ENCODE measurements at places on chromosomes 13 and 19.
A peak's percentile ranks its signal among the peaks of the same experiment; 100 is the strongest.

GRCh38 chr19:1065606-1066109, 1.3 kb upstream of the ARHGAP45 start:
- no peak for DNase-seq

DNA sequence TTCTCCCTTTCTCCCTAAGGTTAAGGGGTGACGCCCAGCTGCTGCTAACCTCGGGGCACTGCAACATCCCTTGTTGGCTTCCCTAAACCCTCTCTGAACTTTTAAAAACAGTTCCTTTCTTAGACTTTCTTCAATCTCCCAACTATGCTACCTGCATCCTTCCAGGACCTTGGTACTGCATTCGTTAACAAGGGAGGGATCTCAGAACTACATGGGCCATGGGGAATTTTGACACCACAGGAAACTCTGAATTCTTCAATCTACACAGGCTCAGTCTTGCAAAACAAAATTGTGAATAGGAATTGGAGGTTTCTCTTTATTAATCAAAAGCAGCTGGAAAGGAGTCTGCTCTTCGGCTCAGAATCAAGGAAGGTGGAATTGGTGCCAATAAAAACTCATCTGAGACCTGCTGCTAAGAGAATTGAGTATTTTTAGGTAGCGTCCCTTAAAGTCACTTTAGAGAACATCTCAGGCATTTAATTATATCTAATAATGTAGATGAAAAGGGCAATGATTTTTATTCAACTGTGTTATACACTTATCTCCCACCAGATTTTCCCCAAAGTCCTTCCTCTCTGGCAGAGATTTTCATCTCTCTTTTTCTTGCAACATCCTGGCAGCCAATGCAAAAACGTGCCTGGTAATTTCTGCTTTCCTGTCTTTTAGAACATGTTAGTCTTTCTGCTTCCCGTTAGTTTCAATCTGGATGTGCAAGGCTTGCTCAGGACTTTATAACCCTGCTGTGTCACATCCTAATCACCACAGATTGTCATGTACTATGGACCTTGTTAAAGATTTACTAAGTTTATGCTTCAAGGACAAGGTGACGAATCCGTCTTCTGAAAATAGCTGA, 69.1 kb upstream of the SLC15A1 start:
- DNase-seq = no peak

- no peak for DNase-seq
These were observed 14.8 kb downstream of the CEBPG start for GRCh38 chr19:33388231-33388724.

DNA sequence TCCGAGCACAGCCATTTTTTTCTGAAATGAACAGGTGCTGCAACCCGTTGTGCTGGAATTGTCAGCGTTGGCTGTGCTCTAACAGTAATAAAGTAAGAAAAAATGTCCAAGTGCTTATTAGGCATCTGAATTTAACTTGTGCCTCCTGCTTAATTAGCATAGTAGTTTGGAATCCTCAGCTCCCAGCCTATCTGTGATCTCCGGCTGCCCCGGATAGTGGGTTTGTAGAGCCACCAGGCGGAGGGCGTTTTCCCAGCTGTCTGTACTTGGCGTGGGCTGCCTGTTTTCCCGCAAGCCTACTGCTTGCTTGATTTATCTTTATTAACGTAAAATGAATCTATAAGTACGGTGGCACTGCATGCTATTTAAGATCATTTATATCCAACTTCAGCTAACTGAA, 137.9 kb downstream of the MTUS2 start:
- no peak for DNase-seq

GRCh38 chr19:48443256-48443655, 2.5 kb upstream of the GRWD1 start:
- no peak for DNase-seq

- DNase-seq = no peak
These were observed 759 bp downstream of the RB1 start for GRCh38 chr13:48304143-48304876.

GRCh38 chr19:13806728-13807127, 11.5 kb downstream of the ZSWIM4 start:
- DNase-seq = no peak

DNA sequence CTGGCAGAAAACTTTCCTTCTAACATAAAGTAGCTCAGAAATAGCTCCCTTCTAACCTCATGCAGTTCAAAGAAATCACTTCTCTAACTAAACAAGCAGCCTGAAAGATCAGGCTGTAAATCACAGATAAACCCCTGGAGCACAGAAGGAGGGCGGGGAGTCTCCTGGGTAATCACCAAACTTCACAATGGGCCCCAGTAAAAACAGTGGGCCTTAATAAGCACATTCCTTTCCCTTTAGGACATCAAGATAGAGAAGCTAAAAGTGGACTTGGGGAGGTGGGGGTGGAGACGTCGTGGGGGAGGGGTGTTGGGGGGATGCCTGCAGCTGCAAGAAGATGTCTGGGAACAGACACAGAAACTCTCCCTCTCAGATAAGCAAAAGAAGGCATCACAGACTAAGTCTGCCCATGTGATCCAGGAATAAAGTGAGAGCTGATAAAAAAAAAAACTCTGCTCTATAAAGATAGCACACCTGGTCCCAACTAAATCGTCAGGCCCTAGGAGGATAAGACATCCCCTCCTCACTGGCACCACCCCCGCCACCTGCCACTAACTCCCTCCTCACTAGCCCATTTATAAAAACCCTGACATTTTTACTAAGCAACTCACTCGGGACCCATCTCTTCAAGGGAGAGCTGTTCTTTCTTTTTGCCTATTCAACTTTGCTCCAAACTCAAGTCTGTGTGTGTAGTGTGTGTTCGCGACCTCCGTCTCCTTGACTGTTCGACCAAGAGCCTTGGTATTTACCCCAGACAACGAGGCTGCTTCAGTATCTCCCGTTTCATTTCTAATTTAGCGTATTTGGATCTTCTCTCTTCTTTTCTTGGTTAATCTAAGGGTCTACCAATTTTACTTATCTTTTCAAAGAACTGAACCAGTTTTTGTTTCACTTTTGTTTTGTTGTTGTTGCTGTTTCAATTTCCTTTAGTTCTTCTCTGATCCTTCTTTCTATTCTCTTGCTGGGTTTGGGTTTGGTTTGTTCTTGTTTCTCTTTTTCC, 31.7 kb downstream of the DNAJC15 start:
- peak; percentile 56 for DNase-seq

DNA sequence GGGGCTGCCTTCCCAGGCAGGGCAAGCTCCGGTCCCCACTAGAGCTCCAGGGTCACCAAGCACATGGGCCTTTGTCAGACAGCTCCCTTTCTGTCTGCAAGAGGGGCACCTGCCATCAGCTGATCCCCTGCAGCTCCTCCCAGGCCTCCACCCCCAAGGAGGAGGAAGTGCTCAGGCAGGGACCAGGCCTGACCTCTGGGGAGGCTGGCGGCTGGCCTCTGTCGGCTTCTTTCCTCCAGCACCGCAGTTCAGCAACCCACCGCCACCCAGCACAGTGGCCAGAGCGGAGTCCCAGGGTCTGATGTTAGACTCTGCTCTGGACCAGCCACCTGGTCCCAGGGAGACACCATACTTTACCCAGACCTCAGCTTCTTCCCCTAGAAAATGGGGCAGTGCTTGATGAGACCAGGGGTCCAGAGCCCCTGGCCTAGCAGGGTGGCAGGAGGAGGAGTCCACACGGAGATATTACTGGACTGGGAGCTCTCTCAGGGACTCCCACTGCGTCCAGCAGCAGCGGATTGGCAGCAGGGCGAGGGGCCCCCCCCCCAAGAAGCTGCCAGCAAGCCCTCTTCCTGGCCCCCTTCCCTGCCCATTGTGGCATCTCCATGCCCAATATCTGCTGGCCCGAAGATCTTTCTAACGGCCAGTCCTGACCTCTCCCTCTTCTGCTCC, 24.1 kb downstream of the NKPD1 start:
- no peak for DNase-seq

DNA sequence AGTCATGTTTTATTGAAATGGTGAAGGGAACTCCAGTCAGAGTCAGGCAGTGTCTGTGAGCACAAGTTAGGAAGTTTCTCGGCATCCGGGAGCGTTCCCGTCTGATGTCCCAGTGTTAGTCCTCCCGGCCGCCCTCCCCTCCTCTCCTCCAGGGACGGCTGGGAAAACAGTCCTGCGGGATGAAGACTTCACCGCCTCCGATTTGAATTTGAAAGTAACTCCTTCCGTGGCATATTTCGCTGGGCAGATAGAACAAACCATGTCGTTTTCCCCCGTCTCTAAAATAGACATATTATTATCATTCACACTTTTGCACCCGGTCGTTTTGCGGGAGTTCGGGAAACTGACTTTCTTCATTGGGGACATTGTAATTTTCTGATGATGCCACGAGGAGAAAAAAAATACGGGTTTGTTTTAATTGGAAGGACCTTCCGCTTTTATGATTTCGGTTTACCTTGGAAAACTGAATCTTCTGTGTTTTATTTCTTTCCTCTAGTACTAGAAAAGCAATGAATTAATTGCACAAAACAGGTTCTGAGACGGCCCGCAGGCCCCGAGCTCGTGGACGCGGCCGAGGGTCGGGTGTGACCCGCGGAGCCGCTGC, 76.6 kb downstream of the ZIC5 start:
- no peak for DNase-seq

GRCh38 chr13:46278474-46278873, 66.7 kb downstream of the LRRC63 start:
- no peak for DNase-seq

DNA sequence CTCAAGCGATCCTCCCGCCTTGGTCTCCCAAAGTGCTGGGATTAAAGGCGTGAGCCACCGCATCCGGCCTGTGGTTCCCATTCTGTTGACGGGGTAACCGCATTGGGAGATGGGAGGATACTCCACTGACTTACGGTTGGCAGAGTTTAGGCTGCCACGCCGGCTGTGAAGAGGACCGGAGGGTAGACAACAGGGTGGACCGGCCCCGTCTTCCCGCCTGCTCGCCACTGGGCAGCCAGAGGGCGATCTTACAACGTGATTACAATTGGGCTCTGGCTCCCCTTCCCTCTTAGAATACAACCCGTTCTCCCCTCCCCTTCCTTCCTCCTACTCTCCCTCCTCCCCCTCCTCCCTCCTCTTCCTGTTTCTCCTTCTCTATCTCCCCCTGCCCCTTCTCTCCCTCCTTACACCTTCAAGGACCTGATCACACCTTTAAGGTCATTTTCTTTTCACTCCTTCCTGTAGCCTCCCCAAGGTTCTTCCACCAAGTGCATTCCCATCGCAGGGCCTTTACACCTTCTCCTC, 957 bp upstream of the CCDC194 start:
- DNase-seq = no peak

DNA sequence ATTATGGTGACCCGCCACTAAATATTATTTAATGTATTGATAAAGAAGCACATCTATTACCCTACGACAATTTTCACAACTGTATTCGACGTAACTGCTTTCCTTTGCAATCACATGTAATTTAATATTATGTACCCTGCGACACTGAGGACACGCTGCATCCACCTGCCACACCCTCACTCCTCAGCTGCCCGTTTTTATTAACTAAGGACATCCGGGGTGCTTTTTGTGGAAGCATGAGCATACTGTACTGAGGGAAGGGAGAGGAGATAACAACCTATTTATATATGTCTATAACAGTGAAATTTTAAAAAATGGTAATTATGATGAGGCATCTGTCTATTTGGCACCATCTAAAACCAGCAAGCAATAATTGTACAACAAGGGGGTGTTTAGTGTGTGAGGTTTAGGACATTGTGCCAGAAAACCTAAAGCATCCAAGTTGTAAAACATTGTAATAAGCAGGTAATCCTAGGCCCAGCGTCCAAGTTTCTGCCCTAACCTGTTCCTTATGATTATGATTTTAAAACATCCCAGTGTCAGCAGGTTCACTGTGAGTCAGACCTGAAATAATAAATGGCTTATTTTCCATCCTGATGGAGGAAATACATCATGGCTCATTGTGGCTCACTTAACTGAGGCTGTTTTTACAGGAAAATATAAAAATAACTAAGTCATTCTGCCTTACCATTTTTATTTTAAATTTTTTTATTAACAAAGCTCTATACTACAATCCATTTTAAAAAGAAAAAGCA, 56.3 kb downstream of the FOXO1 start:
- DNase-seq = no peak

DNA sequence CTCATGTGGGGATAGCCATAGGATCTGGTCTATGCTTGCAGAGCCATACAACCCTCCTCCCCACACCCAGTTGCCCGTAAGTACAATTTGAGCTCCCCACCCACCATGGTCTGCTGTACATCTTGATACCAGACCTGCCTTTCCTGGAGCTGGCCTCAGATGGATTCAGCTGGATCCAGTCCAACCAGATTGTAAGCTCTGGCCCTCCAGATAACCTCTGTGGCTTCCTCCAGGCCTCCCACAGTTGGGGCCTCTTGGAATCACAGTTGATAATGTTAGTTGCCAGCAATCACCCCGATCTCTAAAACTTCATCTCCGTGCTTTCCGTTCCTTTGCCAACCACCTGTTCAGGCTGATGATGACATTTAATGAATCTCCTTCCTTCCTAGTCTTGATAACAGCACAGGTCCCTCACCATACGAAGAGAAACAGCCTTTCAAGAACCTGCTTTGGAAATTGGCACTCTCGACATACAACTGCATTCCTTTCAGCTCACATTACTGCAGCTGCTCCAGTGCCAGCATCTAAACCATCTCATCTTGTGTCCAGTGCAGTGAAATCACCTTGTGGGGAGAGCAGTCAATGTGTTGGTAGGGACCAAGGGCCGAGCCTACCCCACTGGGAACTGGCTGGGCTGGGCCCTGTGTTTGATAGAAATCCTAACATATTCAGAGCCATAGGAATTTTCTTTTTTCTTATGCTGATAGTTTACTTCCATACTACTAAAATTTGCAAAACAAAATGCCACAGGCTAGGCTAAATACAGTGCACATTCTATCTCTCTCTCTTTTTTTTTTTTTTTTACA, 15.1 kb upstream of the FOXO1 start:
- no peak for DNase-seq
